ENCODE measurements at places on chromosomes 6 and 20.
A peak's percentile ranks its signal among the peaks of the same experiment; 100 is the strongest.

DNA sequence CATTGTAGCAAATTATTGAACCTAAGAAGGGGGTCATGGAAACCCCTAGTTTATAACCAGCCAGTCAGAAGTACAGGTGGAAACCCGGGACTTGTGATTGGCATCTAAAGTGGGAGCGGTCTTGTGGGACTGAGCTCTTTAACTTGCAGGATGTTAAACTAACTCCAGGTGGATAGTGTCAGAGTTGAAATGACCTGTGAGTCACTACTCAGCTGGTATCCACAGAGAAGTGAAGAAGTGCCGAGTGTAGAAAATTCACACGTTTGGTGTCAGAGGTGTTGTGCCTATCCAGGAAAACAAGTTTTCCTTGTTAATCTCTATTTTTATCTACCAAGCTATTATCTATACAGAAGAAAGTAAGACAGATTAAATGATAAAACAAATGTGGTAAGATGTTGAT, 179.7 kb downstream of the ADGRG6 start:
- no peak for DNase-seq

DNA sequence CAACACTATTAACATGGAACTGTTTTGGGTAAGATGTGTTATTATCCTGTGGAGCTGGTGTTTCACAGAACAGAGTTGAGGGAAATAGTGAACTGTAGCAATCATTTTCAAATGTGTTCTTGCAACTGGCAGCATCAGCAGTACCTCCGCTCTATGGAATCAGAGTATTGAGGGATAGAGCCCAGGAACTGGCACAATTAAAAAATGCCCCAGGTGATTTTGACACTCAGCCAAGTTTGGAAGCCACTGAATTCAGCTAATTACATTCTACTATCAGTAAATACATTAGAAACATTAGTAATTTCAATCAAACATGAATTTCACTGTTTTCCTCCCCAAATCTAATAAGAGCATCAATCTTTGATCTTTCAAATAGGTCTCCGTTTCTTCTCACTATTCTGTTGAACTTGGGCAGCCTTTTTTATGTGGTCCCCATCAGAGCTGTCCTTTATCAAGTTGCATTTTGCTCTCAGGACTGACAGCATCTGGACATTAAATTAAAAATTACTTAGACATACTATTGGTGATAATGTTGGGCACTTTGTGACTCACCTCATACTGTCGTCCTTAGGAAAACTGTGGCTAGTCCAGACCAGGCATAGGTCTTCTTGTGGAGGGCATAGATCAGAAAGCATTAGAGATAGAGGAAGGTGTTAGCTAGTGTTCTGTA, 251.5 kb downstream of the DHX35 start:
- no peak for DNase-seq

DNA sequence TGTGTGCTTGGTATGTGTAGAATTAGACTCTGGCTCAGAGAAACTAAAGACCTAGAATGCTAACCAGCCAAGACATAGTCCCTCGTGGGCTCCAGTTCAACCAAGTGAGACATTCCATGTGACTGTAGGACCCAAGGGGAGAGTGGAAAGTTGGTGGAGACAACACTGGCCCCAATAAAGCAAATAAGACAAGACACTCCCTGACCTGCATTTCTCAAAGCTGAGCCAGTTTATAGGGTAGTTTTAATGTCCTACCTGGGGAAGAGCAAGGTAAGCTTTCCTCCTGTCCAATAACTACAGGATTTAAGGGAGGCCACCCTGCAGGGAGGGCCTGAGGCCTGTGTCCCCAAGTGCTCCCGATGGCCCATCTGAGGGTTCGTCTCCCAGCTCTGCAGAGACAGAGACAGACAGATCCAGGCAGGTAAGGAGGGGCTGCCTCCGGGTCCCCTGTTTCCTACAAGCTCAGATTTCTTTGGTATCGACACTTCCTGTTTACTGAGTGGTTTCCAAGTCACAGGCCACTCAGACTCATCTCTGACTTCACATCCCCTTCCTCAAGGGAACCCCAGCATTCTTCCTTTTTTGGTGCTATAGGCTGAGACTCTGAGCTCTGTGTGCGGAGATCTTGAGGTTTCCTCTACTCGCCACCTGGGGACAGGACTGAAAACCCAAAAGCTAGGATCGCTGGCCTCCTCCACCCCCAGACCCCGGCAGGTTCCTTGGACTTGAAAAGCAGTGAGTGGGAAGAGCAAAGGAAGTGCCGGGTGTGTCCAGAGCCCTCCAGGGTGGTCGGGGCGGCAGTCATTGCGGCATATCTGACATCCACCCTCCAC, 92.4 kb downstream of the PRND start:
- DNase-seq, result peak; percentile 31

DNA sequence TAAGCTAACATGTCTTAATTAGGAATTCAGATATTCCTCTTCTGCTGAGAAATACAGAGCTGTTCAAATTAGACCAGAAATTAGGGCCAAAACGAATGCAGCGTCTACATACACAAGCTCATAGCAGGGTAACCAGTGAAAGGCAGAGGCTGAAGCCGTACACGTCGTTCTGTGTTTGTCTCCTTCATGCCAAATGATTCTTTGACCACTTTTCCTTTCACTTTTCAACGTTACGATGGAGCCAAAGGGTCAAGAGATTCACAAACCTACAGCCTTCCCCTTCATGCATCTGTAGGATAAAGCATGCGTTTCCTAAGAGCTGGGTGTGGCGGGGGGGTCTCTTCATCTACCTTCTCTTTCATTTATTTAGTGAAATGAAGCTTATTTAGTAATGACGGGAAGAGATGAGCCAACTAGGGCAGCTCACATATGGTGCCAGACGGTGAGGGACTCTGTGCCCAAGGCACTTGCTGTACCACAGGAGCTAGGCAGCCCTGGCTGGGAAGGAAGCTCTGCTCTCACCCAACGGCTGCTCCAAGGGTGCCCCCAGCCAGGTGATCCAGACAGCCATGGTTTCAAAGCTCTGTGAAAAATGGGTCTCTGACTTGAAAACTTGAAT, 178.0 kb downstream of the ATXN1 start:
- DNase-seq, result no peak

GRCh38 chr20:45470262-45470931, 844 bp downstream of the WFDC2 start:
- DNase-seq, result no peak

DNA sequence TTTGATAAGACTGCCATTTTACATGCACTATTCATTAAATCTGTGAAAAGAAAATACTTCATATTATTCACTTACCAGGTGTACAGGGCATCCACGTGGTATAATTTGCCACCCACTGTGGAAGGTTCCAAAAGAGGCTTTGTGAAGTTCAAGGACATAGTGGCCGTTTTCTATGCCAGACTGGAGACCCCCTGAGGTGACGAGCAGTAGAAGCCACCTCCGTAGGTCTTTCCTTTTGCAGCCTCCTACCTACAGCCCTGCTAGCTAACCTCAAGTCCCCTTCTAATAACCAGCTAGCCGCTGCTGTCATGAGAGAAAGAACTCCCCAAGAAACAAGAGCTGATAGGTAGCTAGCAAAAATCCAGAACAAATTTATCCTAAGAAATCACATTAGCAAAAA, 110.5 kb downstream of the ARHGAP18 start:
- DNase-seq, result no peak

DNA sequence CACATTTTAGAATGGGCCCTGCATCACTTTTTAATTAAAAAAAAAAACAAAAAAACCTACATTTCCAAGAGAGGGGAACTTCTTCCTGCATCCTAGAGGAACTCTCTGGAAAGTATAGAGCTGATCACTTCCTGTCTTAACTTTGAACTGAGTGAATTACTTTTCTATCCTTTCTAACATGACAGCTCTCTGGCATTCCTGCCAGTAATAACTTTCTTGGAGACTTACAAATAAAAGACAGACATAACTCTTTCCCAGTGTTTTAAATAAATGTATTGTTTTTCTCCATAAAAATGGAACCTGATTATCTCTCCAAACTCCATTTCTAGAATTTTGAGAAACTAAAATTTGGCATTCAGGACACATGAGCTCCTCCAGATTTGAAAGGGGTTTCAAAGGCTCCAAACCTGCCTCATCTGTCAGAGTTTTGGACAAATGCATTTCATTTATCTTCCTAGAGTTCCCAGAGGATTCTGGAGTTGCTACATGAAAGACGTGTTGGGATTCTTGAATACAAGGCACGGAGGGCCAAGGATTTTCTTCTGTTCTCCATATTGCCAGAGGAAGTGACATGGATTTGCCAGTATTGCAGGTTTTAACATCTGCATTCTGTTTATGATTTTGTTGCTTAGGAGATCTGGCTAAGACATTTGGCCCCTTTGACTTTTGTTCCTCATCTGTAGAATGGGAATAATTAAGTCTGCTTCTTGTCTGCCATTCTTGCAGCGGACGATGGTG, 2.0 kb upstream of the SMOC2 start:
- no peak for DNase-seq

DNA sequence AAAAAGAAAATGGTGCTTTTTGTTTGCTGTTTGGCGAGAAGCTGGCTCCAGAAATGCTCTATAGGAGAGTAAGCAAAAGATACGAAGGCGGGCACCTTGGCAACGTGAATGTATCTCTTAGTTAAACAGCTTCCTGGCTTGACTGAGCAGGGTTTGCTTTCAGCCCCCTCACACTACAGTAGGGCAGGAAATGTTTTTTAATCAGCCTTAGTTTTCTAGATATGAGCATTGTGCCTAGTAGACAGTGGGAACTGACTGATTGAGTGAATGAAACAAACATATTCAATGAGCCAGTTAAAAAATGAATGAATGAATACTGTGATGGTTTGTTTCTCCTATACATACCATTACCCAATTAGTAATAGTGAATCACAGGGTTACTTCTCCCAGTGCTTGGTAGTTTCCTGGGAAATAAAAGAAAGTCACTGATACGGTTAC, 19.9 kb downstream of the CAP2 start:
- no peak for DNase-seq

GRCh38 chr6:33691456-33692077, 19.9 kb downstream of the UQCC2 start:
- no peak for DNase-seq

GRCh38 chr20:55031971-55032370, 556.6 kb downstream of the DOK5 start:
- no peak for DNase-seq

GRCh38 chr6:170088582-170088955, 202.3 kb downstream of the DLL1 start:
- DNase-seq, result no peak

- no peak for DNase-seq
These were observed 1.1 kb downstream of the CDC25B start for GRCh38 chr20:3797226-3797545.

DNA sequence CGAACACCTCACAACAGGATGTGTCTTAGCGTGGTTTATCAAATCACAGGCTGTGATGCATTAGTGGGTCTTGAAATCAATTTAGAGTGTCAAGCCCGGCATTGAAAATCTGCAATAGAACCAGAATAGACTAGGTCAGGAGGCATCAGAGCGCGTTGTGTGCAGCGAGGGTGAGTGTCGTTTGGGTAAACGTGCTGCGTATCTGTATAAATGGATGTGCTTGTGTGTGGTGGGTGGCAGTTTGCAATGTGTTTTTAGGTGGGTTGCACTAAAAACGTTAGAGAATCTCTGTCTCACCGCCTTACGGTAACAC, 121.0 kb upstream of the SULF2 start:
- DNase-seq, result no peak

GRCh38 chr6:35312076-35312800, 14.6 kb downstream of the DEF6 start:
- DNase-seq, result no peak

GRCh38 chr6:17420368-17420767, 27.0 kb downstream of the CAP2 start:
- no peak for DNase-seq

GRCh38 chr6:18390476-18390875, 3.3 kb downstream of the RNF144B start:
- no peak for DNase-seq

- no peak for DNase-seq
These were observed 65.8 kb downstream of the BTBD9 start for GRCh38 chr6:38573801-38574395.

DNA sequence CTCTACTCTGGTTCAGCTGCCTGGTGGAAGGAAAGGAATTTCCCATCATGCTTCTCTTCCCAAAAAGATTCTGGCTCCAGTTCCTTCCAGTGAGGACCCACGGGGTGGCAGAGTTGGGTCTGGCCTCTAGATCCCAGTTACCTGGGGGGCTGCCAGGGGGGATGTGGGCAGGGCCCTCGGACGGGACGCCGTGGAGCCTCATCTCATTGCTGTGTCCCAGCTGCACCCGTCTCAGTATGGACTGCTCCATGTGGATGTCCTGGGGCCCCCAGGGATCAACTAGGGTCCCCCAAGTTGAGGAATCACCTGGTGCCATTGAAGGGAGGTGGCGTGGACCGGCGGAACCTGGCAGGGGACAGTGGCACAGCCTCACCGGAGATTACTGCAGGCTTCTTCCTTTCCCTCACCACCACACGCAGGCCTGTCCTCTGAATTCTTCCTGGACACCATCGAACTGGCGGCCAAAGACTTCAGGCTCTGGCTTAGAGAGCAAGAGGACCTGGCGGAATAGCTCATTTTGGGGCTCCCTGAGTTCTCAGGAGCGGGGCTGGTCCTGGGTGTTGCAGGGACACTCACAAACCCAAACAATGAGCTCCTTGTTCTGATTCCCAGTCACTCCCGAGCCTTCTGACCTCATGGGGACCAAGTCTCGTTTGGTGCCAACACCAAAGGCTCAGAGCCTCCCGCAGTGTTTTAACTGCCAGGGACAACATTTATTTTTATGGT, 8.5 kb downstream of the ZBP1 start:
- DNase-seq, result no peak

- DNase-seq, result no peak
These were observed 9.5 kb upstream of the SLC17A3 start for GRCh38 chr6:25883536-25883935.

DNA sequence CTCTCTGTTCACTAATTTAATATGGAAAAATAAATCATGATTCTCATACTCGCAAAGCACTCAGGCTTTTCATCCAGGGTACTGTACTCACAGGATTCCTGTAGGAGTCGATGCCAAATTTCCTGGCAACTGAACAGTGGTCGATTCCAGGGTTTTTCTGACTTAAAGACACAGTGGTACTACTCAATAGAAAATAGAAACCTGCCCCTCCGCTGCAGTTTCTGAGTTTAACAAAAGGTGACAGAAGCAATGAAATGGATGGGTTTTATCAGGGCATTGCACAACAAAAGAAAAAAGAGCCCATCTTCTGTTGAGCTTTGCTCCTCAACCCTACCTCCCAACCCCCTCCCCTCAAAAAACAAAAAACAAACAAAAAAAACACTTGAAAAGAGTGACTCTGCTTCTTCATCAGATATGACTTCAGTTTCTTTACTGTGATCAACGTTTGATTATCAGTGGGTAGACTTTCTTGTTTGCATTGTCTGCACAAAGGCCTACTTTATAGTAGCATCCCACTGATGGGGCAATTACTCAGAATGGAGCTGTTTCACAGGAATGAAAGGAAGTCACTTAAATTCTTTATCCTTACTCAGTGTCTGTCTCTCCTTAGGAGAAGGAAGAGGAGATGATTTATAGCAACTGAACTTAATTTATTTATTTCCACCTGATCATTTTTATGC, 96.2 kb upstream of the FOXO3 start:
- no peak for DNase-seq

Measured in esophagus squamous epithelium (tissue), 5 donors.